Activated T-cell treated with anti-CD3 and anti-CD28 coated beads, Interleukin-2, amount 50 U/mL, for 1 hour (primary cell): ENCODE measurements at places on chromosomes 1 and 21.

DNA sequence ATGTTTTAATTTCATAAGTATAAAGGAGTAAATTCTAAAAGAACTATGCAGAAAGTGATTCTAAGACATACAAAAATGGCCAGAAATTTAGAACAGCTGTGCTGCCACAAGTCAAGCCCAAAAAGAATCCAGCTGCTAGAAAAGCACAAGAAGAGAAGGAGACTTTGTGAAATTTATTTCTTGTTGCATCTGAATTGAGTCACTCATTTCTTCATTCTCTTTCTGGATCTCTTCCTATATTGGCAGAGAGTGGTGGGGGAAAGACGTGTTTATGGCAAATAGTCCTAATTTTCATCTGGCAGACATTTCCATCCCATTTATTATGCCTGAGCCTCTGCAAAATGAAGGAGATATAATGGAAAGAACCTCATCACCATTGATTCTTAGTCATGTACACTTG, 139.6 kb upstream of the CTTNBP2NL start:
- DNase-seq = no peak

DNA sequence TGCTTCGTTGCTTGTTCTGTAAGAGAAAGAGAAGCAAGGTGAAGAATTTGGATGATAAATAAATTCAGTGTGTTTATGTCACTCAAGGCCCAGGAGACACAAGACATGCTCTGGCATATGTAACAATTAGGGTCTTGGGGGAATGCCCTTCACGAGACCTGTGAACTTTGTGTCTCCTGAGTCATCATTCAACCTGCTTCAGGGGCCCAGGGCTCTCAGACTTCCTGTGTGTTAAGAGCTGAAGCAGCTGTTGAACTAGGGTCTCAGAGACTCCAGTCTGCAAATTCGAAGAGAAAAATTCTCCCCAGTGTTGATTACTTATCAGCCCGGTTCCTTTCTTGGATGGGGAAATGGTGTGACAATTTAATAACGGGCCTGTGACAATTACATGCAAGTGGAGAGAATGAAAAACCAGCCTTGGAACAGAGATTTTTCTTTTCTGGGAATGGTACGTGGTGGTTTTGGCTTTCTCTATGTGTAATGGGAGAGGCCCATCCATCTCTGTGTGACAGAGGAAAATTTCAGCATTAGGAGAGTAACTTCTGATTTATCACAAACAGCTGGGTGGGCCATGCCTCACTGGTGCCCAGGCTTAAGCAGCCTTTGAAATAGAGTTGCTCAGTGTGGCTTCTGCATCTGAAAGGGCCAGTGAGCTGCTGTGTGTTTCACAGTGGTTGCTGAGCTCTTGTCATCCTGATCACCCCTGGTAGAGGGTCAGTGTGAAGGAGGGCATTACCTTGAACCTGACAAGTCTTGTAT, 22.4 kb downstream of the HUNK start:
- DNase-seq = no peak

DNA sequence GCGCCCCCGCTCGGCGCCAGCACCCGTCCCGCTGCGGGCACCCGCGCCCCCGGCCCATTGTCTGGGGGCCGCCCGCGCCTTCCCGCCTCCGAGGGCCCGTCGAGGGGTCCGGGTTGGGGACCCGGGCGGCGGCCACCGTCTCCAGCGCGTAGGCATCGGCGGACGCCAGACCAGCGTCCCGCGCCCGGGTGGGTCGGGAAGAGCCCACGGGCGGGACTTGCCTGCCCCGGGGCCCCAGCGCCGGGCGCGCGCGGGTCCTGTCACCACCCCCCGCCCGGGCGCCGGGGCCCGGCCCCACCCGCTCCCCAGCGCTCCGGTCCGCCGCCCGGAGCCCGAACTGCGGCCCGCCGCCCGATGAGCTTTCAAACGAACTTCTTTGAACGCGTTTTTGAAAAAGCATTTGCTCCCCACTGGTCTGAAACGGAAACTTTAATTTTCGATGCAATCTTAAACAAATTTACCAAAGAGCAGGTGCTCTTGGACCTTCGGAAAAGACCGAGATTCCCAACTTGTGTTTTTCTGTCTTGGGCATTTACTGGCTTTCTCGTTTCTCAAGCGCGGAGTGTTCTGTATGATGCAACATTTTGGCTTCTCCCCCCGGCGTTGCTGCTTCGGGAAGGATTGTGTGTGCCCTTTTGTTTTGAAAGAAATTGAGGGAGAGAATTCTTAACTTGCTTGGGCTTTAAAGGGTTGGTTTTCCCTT, 615 bp downstream of the CLIC4 start:
- no peak for DNase-seq

DNA sequence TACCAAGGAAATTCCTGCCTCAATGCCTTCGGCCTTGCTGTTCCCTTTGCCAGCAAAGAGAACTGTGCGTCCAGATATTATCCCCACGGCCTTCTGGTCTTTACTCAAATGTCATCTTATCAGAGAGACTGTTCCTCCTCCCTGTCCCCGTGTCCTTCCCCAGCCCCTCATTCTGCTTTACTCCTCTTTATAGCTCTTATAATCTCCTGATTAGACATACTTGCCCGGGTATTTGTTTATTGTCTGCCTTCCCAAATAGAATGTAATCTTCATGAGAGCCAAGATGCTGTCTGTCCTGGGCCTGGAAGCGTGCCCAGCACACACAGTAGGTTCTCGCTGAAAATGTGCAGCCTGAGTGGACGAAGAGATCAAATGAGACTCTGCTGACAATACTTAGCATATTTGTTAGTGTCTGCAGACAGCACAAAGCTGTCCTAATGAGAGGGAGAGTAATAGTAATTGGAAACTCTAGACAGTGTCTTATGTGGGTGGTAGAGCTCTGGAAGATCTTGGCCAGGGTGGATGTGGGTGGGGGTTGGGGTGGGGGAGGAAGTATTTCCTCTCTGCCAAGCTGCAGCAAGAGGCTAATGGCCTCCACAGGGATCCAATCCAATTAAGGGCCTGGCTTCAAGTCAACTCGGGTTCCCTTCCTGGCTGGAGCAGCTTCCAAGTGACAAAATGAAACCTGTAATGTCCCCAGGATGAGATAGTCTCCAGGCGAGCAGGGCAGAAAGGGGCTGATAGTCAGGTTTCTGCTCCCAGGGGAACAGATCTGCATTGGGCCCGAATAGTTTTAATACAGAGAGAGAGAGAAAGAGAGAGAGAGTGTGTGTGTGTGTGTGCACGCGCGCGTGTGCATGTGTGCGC, 9.5 kb upstream of the CLIC4 start:
- no peak for DNase-seq

- no peak for DNase-seq
These were observed 144.7 kb downstream of the PCBP3 start for GRCh38 chr21:45788198-45788597.

DNA sequence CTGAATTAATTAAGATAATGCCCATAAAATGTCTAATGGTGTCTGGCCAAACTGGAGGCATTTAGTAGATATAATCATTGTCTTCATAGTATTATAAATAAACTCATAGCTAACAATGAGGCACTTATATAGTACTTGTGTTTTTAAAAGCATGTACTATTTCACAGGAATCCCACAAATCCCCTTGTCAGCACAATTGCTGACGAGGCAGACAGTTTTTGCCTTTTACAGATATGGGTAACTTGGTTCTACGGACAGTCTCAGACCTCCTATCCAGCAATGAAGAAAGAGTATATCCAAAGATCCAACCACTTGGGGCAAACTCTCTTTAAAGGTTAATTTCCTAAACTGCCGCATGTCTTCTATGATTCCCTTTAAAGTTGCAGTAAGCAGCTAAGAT, 73.7 kb downstream of the ATP1B1 start:
- DNase-seq = no peak

DNA sequence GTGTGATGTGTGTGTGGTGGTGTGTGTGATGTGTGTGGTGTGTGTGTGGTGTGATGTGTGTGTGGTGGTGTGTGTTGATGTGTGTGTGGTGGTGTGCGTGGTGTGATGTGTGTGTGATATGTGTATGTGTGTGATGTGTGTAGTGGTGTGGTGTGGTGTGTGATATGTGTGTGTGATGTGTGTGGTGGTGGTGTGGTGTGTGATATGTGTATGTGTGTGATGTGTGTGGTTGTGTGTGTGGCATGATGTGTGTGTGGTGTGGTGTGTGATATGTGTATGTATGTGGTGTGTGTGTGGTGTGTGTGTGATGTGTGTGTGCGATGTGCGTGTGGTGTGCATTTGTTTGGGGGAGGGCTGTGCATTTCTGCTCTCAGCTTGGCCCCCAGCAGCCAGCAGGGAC, 7.1 kb upstream of the PCBP3 start:
- no peak for DNase-seq

DNA sequence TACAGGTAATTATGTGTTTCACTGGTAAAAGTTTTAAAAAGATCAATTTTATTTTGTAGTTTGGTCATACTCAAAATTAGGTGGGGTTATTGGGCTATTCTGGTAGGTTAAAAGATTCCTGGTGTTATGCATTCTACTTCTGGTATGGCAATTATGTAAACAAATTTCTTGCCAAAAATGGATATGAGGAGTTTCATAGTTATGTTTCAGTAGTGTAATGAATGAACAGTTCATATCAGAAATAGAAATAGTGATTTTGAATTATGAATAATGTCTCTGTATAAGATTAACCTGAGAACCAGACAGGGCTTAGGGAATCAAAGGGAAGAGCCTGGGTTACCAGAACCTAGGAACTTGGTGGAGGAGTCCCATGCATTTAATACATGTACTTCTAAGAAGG, 15.9 kb downstream of the ATF6 start:
- DNase-seq = no peak

DNA sequence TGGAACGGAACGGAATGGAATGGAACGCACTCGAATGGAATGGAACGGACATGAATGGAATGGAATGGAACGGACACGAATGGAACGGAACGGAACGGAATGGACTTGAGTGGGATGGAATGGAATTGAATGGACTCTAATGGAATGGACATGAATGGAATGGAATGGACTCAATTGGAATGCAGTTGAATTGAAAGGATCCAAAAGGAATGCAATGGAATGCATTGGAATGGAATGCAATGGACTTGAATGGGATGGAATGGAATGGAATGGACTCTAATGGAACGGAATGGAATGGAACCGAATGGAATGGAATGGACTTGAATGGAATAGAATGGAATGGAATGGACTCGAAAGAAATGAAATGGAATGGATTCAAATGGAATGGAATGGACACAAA, 102.4 kb upstream of the OR4F16 start:
- DNase-seq = no peak

DNA sequence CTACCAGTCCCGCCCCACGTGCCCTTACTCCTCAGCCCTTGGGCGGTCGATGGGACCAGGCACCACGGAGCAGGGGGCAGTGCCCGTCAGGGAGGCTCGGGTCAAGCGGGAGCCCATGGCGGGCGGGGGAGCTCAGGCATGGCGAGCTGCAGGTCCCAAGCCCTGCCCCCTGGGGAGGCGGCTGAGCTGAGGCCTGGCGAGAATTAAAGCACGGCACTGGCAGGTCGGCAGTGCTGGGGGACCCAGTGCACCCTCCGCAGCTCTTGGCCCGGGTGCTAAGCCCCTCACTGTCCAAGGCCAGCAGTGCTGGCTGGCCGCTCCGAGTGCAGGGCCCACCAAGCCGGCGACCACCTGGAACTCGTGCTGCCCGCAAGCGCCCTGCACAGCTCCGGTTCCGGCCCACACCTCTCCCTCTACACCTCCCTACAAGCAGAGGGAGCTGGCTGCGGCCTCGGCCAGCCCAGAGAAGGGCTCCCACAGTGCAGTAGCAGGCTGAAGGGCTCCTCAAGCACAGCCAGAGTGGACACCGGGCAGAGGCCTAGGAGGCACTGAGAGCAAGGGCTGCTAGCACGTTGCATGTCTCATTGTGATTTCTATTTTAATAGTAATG, 166.8 kb upstream of the FMN2 start:
- DNase-seq = no peak

DNA sequence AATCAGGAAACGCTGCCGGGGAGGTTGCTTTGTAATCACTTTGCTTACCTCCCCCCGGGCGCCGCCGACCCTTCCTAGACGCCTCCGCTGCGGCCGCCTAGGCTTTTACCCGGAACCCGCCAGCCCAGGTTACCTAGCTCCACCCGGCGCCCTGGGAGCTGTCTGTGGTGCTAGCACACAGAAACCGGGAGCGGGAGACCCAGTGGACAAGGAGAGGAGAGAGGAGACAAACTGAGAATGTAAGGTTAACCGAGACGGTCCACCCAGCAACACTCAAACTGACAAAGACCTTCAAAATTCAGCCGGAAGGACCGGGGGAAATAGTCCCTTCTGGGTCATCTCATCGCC, 9.8 kb downstream of the BARHL2 start:
- no peak for DNase-seq

DNA sequence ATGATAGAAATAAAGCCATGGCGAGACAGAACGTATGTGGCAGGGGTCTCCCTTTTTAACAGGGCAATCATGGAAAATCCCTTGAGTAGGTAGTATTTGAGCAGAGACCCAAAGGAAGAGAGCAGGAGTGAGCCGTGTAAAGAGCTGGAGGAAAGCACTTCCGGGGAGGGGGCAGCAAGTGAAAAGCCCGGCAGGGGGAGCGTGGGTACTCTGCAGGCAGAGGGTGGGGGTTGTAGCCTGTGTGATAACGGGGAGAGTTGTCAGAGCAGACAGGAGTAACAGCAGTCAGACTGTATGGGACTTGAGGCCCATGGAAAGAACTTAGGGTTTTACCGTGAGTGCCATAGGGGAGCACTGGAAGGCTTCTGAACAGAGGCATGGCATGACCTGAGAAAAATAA, 51.1 kb upstream of the LDLRAP1 start:
- DNase-seq = no peak

GRCh38 chr1:188096521-188096920, 1267.8 kb downstream of the PLA2G4A start:
- DNase-seq = no peak

DNA sequence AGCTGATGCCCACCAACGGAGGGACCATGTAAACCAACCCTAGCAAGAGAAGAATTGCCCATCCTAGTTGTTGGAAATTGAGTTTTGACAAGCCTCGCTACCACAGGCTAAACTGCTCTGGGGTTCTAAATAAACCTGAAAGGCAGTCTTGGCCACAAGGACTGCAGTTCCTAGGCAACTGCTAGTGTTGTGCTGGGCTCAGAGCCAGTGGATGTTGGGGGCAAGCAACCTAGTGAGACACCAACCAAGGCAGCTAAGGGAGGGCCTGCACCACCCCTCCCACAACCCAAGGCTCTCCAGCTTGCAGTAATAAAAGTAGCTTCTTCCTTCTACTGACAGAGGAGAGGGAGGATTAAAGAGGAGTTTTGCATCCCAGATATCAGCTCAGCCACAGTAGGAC, 102.4 kb upstream of the PKN2 start:
- DNase-seq = no peak

GRCh38 chr1:69077633-69078032, 490.1 kb upstream of the LRRC7 start:
- no peak for DNase-seq

GRCh38 chr1:21206117-21206516, 29.4 kb upstream of the EIF4G3 start:
- no peak for DNase-seq
